ENCODE measurements at places on chromosomes 13 and 19. TPM values are rescaled to one million over a fixed set of nuclear protein-coding genes. Genes with fewer than 3 reads are reported as not detected.

DNA sequence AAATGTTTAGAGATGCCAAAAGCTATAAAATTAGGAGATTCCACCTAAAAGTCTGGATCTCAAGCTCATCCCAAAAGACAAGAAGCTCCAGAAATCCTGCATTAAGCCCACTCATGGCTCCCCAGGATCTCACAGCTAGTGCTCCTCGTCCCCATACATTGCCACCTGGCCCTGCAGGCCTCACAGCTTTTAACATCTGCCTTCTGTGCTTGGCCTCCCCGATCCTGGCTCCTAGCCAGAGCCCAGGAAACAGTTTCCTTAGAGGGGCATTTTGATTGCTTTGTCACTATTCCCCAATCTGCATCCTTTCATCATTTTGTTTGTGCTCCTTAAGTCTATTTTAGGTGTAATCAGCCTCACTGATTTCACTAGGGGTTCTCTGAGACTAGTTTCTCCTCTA is 14.5 kb upstream of the DCT start:
- H3K27me3 ChIP-seq, result no peaks in the 10 kb centered on the region
- H3K36me3 ChIP-seq, result no peaks in the 10 kb centered on the region
- no peak overlapping the region for H3K27ac ChIP-seq
- H3K4me3 ChIP-seq, result no peak overlapping the region

- no peaks in the 10 kb centered on the region for H3K36me3 ChIP-seq
- H3K4me3 ChIP-seq, result no peak overlapping the region
- no peaks in the 10 kb centered on the region for H3K4me1 ChIP-seq
- no peaks in the 10 kb centered on the region for H3K27me3 ChIP-seq
- H3K27ac ChIP-seq, result no peak overlapping the region
Observed at GRCh38 chr19:2108251-2109016, 11.7 kb downstream of the IZUMO4 start.

GRCh38 chr19:46839752-46840497 is 10.7 kb downstream of the AP2S1 start:
- peak overlapping the region; percentile 89 for H3K27ac ChIP-seq
- peaks cover 3% of the 10 kb centered on the region for H3K4me1 ChIP-seq
- no peaks in the 10 kb centered on the region for H3K36me3 ChIP-seq
- no peak overlapping the region for H3K4me3 ChIP-seq

GRCh38 chr13:76289558-76289957 is 596.6 kb downstream of the KCTD12 start:
- peaks cover 11% of the 10 kb centered on the region for H3K4me1 ChIP-seq
- H3K36me3 ChIP-seq, result no peaks in the 10 kb centered on the region
- H3K27me3 ChIP-seq, result no peaks in the 10 kb centered on the region
- DNase-seq, result no peak

DNA sequence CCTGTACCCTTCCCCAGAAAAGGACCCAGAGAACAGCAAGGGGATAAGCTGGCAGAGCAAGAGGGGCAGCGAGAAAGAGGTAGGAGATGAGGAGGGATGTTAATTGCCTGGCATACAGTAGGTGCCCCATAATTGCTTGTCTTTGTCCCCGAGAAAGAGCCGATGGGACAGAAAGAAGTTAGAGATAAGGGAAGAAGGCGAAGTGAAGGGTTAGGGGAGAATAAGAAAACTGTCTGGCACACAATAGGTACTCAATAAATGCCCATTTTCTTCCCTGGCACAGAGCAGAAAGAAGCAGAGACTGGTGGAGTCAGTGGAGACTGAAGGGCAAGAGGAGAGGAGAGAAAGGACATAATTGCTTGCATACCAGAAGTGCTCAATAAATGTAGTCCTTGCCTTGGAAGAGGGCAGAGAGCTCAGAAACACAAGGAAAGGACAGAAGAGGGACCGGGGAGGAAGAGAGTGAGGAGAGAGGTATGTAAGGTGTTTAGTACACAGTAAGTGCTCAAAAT is 15.9 kb downstream of the JOSD2 start:
- no peak for DNase-seq
- H3K27ac ChIP-seq, result no peak overlapping the region
- H3K36me3 ChIP-seq, result no peaks in the 10 kb centered on the region
- peaks cover 23% of the 10 kb centered on the region for H3K27me3 ChIP-seq
- no peak overlapping the region for H3K4me3 ChIP-seq

GRCh38 chr13:51728972-51729371 is 75.0 kb downstream of the DHRS12 start:
- H3K27ac ChIP-seq, result peak overlapping the region; percentile 95
- no peak overlapping the region for H3K4me3 ChIP-seq
- H3K27me3 ChIP-seq, result no peaks in the 10 kb centered on the region
- no peak for DNase-seq
- H3K36me3 ChIP-seq, result no peaks in the 10 kb centered on the region

ZNF136 gene
- total RNA-seq, result 10.0 TPM

All from hepatocyte (in vitro differentiated cells).